ENCODE measurements at places on chromosomes 16 and 17. TPM values are rescaled to one million over a fixed set of nuclear protein-coding genes. Genes with fewer than 3 reads are reported as not detected.

DNA sequence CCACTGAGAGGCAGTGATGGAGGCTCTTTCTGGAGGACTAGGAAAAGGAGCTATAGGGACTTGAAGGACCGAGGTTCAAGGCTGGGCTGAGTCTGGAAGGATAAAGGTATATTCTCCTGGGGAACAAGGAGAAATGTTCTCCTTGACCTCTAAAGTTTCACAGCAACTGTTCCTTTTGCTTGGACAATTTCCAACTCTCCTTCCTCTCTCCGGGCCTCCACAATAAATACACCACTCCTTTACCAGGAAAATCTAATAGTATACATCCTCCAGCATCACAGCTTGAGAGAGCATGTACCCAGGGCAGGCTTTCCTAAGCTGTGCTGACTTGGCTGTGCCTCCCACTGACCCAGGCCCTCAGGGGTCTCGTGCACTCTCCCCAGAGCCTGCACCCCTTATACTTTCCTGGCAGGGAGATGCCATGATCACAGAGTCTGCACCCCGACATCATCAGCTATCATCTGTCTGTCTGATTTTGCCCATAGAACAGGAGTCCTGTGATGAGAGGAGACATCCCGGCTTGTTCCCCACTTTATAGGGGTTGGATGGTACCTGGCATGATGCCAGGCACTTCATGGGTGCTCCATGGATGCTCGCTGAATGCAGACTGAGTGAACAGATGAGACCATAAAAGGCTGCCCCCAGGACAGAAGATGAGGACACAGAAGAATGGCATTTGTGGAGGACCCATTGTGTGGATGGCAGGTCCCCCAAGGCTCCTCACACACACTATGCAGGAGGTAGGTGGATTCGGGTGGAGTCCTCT, 582.6 kb upstream of the CDH5 start:
- no peak for DNase-seq

GRCh38 chr16:81522108-81522701, 77.6 kb downstream of the CMIP start:
- no peak for DNase-seq

Gene KPNA2
- total RNA-seq: 10.6 TPM

DNA sequence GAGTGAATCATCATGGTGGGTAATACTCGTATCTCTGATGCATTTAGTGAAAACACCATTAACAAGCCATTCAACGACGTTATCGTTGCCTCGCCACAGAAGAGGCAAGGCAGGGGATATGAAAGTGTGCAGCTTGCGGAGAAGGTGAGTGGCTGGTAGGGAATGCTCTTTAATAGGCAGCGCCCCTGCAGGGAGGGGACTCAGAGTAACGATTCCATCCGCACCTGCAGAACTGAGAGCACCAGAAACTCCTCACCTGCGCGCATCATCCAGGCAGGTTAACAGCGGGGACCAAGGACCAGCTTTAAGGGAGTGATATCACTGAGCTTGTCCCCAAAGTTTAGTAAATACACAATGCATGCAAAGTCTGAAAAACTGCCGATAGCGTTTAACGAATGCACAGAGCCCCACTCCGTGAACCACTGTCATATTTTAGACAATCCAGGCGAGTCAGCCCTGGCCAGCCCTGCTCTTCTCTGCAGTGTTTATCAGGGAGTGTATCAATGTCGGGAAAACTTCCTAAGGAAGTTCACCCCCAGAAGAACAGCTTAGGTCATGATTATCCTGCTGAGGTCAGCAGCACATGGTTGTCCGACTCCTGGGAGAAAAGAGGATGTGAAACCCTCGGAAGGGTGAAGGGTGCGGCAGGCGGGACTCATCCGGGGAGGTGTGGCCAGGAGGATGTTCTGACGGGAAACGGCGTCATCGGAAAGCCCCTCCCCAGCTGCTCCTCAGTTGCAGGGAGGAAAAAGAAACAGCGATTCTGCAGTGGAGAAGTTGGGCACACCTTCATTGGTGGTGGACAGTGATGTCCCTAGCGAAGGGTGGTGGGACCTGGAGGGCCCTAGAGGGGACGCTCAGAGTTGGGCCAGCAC, 68.5 kb upstream of the DNAH17 start:
- DNase-seq: peak; percentile 91

DNA sequence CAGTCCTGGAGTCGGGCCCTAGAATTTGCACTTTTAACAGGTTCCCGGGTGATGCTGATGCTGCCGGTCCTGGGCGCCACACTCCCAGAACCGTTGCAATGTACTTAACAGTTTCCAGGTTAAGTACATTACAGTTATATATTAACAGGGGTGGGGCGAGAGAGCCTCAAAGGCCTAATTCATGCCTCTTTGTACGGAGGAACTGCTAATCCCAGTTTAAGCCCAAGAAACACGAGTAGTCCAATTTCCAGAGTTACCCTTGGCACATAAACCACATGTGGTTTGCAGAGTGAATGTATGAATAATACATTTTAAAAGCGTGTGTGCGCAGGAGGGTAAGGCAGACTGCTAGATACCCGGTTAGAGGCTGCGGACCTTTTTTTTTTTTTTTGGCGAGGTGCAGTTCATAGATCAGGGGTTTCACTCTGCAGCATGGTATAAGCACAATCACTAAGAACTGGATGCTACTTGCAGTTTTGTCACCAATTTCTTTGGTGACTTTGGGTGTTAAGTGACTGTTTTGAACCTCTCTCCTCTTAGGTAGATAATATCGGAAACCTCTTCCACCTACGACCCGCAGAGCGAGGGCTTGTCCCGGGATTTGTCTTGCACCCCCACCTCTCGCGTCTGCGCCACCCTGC, 713 bp downstream of the COX11 start:
- DNase-seq: no peak

Gene BFAR
- 64.2 TPM for total RNA-seq

GRCh38 chr16:53672461-53672860, 31.2 kb downstream of the RPGRIP1L start:
- DNase-seq: no peak

Data from lower leg skin (tissue), 4 donors.